ENCODE measurements at places on chromosomes 13 and 19. TPM values are rescaled to one million over a fixed set of nuclear protein-coding genes. Genes with fewer than 3 reads are reported as not detected.

CABP5 gene
- not detected for total RNA-seq

LHB gene
- total RNA-seq, result not detected

CGB5 gene
- 3.3 TPM for total RNA-seq

NCLN gene
- total RNA-seq, result 35.0 TPM

SLC39A3 gene
- 42.3 TPM for total RNA-seq

FLT3LG gene
- 2.6 TPM for total RNA-seq

CYP4F3 gene
- 0.17 TPM for total RNA-seq

LILRA2 gene
- not detected for total RNA-seq

USHBP1 gene
- total RNA-seq, result not detected

SH2D3A gene
- not detected for total RNA-seq

PLPPR3 gene
- not detected for total RNA-seq

MATK gene
- total RNA-seq, result not detected

HSH2D gene
- not detected for total RNA-seq

GRIN2D gene
- total RNA-seq, result not detected

IGFL3 gene
- total RNA-seq, result 3.3 TPM

TMPRSS9 gene
- total RNA-seq, result not detected

CEACAM20 gene
- total RNA-seq, result not detected

KLK4 gene
- not detected for total RNA-seq

TLE2 gene
- total RNA-seq, result 3.5 TPM

RAP2A gene
- total RNA-seq, result 19.0 TPM

PSG5 gene
- total RNA-seq, result 4.7 TPM

LRRC4B gene
- 15.2 TPM for total RNA-seq

CBLC gene
- total RNA-seq, result not detected

C2CD4C gene
- total RNA-seq, result 0.78 TPM

ZNF155 gene
- 2.4 TPM for total RNA-seq

WDR62 gene
- total RNA-seq, result 21.5 TPM
